ENCODE measurements at places on chromosomes 6 and 20.

DNA sequence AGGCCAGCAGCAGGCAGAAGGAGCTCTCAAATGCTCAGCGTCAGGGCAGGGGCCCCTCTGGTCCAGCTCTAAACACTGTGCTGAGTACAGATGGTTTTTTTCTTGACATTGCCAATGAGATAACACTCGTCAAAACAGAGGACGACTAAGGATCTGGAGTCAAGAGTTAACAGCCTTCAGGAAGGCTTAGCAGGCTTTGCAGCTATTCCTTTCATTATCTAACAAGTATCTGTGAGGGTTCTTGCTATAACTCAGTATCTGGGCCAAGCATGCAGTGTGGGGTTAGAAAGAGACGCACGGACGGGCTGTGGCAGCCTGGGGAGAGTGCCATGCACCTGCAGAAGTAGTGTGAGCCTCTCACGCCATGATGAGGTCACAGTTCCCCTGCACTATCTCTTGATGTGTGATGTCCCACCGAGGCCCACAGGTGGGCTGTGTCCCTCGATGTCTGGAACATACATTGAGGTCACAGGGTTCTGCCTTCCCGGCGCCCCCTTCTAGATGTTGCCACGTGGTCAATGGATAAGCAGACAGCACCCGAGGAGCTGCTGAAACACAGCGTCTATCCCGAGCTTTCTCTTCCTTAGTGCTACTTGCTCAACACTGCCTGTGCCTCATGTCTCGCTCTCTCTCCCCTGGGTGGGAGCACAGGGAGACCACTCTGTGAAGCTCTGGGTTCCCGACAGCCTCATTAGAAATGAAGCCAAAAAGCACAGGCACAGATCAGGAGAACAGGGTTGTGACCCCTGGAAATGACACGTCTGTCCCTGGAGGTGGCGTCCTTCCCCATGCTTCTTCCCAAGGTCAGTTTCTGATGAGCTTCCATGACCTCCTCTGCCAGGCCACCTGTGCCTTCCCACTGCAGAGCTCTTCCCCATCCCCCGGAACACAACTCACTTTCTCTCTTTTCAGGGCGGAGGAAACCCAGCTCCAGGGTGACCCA, 85.5 kb upstream of the RPS6KA2 start:
- DNase-seq, result no peak

DNA sequence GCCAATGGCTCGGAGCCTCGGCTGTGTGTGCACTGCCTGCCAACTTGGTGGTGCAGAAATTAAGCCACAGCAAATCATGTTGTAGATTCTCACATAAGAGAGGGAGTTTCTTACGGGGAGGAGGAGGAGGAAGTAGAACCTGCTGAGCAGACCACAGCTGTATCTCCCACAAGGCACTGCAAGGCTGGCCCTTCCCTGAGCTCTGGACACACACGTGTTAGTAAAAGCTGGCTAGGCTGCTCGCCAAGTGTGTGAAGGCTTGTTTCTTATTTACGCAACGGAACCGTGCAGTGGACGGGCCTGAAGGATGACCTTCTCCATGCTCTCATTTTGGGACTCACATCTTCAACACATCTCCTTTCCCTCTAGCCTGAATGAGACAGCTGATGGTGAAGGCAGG, 15.7 kb upstream of the QKI start:
- DNase-seq, result no peak

GRCh38 chr20:25297141-25297905, 49.4 kb downstream of the PYGB start:
- no peak for DNase-seq

- DNase-seq, result no peak
Measured at GRCh38 chr6:41824571-41825569, 37.4 kb downstream of the TOMM6 start.

- no peak for DNase-seq
Measured at GRCh38 chr6:15843764-15844163, 180.9 kb upstream of the DTNBP1 start.

DNA sequence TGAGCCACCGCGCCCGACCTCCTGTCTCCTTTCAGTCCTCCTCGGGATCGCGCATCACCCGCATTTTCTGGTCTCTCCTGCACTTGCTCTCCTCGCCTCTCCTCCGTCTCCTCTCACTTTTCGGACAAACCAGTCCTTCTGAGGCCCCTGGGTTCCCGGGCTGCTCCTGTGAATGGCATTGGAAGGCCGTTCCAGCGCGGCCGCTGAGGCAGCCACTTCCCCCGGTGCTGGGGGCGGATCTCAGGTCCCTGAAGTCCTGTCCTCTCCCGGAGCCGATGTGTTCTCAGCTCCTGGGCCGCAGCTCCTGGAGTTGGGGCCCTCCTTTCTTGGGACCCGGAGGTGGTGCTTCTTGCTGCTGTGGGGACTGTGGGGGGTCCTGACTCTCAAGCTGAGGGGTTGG, 803 bp downstream of the MICB start:
- no peak for DNase-seq

- DNase-seq, result no peak
Measured at GRCh38 chr6:134436950-134437349, 119.0 kb upstream of the SGK1 start.

DNA sequence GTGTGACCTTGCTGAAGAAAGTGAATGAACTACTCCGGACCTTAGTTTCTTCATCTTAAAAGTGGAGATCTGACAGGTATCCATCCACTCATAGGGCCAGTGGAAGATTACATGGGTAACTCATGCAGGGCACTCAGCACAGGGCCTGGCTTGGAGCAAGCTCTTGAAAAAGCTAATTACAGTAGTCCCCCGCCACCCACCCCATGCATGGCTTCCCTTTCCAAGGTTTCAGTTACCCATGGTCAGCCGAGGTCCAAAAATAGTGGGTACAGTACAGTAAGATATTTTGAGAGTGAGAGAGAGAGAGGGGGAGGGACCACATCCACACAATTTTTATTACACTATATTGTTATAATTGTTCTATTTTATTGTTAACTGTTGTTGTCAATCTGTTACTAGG, 7.1 kb upstream of the PMEPA1 start:
- no peak for DNase-seq

- DNase-seq, result no peak
Measured at GRCh38 chr6:64685401-64685800, 1021.6 kb downstream of the EYS start.

DNA sequence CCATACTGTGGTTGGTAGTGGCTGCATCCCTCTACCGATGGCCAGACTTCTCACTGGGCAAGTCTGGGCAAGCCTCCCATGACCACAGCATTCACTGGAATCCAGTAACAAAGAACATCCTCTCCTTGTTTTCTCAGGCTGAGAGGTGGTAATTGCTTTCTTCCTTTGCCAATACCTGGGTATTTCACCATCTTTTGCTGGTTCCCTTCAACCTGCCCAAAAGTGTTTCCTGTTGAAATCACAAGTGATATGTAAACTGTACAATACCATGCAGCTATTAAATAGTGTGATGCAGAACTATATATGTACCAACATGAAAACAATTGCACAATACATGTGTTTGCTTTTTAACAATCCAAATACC, at the start of gene PTCHD4:
TSS of gene PTCHD4 (minus strand) at position 55 of the 364 bp plus-strand sequence. CDS start 42,240 bp downstream, outside the sequence.
- DNase-seq, result no peak

GRCh38 chr20:60046011-60046413, 87.8 kb downstream of the CDH26 start:
- no peak for DNase-seq

DNA sequence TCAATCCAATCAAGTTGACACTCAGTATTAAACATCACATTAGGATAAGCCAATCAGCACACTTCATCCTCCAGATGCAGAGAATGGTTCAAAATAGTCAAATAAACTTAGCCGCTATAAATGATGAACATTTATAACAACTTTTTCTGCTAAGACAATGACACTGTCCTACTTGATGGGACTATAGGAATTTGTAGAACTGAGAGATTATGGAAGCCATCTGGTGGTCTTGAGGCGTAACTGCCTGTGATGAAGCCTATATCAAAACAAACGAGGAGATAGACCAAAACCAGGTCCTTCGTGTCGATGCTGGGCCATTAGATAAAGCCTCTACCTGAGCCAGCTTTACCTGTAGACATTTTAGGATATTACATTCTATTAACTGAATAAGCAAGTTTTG, 631.1 kb downstream of the COL12A1 start:
- no peak for DNase-seq

GRCh38 chr20:63691711-63692435, 4.6 kb upstream of the TNFRSF6B start:
- no peak for DNase-seq

GRCh38 chr6:154815938-154816820, 83.0 kb downstream of the SCAF8 start:
- no peak for DNase-seq

GRCh38 chr20:37254114-37254878, 7.3 kb downstream of the GHRH start:
- DNase-seq, result no peak

- peak; percentile 58 for DNase-seq
Measured at GRCh38 chr20:58870293-58871014, 17.9 kb downstream of the GNAS start.

- DNase-seq, result no peak
Measured at GRCh38 chr20:62332989-62333819, 30.4 kb downstream of the ADRM1 start.

All from activated naive CD4-positive, alpha-beta T cell treated with Interleukin-2 at 50 U/mL for 16 hours (primary cell).